ENCODE measurements at places on chromosomes 6 and 20.

DNA sequence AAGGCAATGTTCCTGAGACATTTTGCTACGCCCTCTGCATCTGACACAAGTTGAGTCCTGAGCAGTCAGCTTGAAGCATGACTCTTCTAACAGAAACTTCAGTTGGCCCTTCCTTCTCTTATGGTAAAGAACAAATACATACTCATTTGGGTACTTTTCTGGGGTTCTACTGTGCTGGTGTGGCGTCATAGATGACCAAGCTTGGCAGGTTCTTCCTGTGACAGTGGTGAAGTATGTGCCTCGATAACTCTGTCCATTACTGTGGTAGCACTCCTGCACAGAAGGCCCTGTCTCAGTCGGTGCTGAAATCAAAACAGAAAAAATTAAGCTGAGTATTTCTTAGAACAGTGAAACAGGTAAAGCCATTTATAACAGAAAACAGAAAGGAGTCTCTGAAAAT, 152.5 kb downstream of the SLC22A3 start:
- DNase-seq, result no peak

GRCh38 chr20:10319855-10320254, 101.2 kb downstream of the SNAP25 start:
- DNase-seq, result no peak

DNA sequence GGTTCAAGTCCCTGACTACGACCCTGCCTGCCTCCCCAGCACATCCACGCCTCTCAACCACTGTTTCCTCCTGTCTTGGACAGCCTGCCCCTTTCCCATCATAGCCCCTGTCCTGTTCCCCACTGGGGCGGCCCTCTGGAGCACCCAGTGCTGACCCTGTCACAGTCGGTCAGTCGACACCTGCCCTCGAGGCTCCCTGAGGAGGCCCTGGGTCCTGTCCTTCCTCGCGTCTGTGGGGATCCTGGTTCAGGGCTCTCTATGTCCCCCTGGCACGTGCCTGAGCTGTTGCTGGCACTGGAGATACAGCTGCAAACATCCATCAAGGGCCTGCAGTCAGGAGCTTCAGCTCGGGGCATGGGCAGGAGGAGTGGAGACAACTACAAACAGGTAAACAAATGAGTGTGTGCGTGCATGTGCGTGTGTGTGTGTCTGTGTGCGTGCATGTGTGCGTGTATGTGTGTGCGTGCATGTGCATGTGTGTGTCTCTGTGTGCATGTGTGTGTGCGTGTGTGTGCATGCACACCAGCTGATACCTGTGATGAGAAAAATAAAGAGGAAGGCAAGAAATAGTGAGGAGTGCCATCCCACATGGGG, 132.8 kb downstream of the PHACTR3 start:
- DNase-seq, result no peak

- DNase-seq, result peak; percentile 11
These were observed 206.4 kb upstream of the HDDC2 start for GRCh38 chr6:125507987-125508655.

- no peak for DNase-seq
These were observed 85.3 kb upstream of the AKAP12 start for GRCh38 chr6:151154418-151154817.

GRCh38 chr6:105526225-105526872, 123.5 kb upstream of the PREP start:
- DNase-seq, result no peak

DNA sequence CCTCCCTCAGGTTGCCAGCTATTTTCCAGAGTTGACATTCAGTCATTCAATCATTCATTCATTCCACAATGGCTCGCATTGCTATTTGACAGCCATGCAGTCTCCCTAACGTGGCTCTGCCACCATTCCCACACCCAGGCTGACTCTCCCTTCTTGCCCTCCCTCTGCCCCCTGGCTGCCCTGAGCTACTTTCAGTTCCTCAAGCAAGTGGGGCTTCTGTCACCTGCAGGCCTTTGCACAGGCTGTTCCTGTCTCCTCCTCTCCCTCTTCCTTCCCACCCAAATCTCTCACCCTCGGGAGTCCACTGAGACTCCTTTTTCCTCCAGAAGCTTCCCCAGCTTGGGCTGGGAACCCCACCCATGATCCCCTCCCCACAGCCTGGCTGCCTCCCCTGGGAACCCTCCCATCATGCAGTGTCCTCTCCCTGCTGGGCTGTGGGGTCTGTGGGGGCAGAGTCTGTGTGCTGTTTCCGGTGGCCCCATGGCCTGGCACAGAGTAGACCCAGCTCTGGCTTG, 2.6 kb downstream of the PACSIN1 start:
- DNase-seq, result no peak

- no peak for DNase-seq
These were observed 123.2 kb downstream of the PRND start for GRCh38 chr20:4844751-4845465.

DNA sequence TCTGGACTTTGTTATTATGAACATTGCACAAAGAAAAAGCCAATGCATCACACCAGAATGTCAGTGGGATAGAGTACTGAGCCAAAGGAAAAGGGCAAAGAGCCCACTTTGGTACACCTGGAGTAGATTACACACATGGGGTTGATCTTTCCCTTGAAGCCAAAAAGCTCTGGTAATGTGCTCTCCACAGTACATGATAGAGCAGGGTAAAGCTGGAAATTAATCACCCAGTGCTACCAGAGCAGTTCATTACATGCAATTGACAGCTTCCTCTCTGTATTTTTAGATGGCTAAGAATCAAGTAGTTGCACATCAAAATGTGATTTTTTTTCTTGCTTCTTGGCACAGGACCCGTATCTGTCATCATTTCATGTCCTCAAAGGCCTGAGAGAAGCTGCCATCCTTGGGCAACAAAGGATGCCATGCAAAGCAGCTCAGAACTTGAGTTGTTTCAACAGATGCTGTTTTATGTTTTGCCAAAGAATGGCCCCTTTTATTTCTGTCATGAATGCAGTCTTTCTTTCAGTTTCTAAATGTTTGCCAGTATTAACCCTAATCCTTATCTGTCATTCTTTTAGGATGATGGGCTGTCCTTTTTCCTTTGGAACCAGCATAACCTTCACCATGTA, 88.1 kb downstream of the HDGFL1 start:
- DNase-seq, result no peak

DNA sequence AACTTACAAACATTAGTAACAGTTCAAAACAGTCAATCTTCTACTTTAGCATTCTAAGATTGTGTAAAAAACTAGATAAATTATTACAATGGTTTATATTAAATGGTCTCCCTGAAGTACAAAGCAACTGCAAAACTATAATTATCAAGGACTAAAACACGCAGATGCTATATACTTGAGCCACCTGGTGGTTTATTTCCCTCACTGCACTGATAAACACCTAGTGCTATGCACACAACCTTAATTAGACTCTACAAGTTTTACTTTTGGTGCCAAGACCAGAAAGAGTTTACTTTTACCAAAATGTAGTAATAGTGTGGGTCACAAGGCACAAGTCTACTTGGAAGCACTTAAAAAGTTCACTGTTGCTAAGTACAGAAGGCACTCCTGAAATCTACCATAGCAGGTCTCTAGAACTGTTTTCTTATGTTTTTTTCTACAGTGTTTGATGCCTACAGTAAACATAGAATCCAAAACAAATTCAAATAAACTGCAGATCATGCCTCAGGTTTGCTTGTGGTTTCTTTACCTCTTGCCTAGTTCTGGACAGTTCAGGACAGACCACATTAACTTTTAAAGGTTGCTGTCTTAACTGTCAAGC, 49.2 kb downstream of the GMDS start:
- peak; percentile 25 for DNase-seq

GRCh38 chr20:19456595-19457395, 244.4 kb downstream of the SLC24A3 start:
- DNase-seq, result no peak

DNA sequence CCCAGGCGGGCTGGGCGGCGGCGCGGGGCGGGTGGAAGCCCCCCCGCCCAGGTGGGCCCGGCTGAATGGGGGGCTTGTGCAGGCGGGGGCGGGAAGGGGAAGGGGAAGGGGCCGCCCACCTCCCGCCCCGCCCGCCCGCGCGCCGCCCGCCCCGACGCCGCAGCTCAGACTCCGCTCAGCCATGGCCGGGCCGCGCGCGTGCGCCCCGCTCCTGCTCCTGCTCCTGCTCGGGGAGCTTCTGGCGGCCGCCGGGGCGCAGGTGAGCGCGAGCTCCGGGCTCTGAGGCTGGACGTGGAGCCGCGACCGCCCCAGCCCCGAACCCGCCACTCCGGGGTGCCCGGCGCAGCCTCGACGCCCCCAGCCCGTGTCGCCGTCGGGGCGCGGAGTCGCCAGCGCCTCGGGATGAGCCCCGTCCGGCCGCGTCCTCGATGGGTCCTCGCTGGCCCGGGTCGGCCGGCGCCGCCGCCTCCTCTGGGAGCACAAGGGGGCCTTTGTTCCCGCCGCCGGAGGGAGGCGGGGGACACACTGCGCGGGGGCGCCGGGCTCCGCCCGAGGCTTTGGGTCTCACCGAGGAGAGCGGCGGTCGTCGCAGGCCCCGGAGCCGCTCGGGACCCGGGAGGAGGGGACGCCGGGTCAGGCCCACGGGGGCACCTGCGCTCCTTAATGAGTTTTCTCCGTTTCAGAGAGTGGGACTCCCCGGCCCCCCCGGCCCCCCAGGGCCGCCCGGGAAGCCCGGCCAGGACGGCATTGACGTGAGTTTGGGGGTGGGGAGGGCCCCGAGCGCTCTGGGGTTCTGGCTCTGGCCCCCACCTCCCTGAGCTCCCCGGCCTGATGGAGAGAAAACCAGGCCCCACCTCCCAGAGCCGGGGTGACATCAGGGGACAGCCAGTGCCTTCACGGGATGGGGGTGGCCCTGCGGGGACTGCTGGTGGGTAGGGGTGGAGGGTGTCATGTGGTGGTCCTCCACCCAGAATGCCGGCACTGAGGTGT, at the start of gene COL9A3:
COL9A3 (plus strand) TSS at position 167 of the 990 bp plus-strand sequence; CDS start at position 182, 15 bp downstream.
- no peak for DNase-seq

- DNase-seq, result no peak
These were observed 49.1 kb downstream of the KCNB1 start for GRCh38 chr20:49433333-49433732.

- DNase-seq, result peak; percentile 14
These were observed 87.9 kb upstream of the CDYL start for GRCh38 chr6:4687989-4688947.

DNA sequence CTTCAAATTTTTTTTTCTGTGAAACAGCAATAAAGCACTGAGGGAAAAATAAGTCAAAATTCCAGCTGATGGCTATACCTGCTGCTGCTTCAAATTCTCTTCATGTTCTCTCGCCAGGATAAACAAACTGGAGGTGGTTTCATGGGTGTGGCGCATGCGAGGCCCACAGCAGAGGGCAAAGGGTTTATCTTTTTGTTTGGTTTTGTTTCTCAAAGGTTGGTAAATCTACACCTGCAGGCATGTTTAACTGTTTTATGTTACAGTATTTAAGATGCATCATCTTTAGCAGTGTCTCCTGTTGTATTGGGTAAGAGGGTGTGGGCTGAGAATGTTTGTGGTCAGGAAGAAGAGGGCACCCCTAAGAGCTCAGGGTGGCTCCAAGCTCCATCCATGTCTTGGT, 342.2 kb downstream of the CDH26 start:
- DNase-seq, result no peak

DNA sequence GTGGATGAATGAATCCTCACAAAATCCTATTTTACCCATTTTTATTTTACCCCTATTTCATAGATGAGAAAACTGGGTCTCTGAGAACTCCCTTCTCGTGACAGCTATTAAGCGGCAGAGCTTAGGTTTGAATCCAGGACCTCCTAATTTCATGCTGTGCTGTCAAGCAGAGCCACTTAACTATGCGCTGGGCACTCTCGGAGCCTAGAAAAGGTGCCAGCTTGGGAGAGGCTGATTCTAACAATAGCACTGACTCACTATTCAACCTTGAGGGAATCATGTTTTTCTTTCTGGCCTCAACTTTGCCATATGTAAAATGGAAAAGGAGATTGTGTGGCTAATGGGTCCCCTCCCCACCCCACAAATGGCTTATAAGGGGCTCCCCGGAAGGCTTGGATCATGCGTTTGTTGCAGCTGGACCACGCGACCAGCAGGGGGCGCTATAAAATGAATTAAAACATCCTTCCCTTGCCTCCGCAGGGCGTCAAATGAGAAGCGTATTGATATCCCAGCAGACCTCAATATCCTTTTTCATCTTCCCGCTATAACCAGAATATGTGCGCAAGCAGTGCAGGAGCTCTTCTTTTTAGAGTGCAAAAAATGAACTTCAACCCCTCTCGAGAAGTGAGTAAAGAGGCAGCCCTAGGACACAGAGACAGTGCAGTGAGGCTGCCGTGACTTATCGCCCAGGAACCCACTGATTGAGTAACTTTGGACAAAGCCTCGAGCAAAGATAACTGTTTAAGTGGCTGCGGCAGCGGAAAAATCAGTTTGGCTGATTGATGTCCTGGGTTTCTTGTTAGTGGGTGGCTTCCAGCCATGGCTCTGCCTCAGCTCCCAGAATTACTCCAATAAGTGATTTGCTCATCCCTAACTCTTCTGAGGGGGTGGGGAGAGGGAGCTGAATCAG, 12.8 kb upstream of the PDYN start:
- peak; percentile 3 for DNase-seq

- no peak for DNase-seq
These were observed 70.8 kb upstream of the DYNLRB1 start for GRCh38 chr20:34445177-34446065.

GRCh38 chr6:40349901-40350746, 237.0 kb downstream of the LRFN2 start:
- DNase-seq, result no peak

DNA sequence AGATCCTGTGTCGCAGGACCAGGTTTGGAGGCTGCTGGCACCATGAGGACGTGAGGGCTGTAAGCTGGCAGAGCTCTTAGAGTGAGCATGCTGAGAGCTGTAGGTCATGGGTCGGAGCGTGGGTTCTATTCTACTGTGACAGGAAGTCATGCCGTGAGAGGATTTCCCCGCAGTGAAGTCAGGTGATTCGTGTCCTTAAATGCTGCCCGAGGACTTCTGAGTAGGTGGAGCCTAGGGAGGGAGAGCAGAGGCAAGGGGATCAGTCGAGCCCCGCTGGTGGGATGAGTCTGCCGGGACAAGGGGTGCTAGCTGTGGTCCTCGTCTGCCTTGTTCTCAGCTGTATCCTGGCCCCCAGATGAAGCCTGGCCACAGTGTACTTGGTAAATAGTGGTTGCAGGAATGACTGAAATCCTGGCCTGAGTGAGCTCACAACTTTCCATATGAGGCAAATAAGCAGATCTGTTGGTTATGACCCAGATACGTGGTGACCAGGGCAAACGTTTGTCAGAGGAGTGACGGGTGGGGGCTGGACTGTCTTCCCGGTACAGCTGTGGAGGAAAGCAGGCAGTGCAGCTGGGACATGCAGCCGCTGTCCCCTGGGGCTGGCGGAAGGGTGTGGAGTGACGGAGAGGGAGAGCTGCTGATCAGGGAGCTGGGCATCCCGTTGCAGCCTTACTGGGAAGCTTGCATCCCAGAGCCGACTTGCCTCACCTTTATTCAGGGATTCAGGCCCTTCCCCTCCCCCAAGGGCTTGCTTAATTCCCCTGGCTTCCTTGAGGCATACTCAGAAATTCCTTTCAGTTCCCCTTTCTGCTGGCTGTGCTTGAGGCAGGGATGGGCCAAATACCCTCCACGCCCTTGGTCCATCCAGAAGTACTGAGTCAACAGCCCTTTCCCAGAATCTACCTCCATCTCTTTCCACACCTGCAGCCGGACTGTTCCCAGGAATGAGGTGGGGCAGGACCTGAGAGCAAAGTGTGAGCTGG, 250.9 kb upstream of the RREB1 start:
- DNase-seq, result no peak
